ENCODE measurements at places on chromosomes 5 and 9.

- no peak for DNase-seq
These were observed 46.1 kb downstream of the ENC1 start for GRCh38 chr5:74594137-74595040.

GRCh38 chr5:122877518-122877917, 32.1 kb downstream of the SNX24 start:
- no peak for DNase-seq

- DNase-seq = no peak
These were observed 78.6 kb downstream of the SH3RF2 start for GRCh38 chr5:146015001-146015400.

DNA sequence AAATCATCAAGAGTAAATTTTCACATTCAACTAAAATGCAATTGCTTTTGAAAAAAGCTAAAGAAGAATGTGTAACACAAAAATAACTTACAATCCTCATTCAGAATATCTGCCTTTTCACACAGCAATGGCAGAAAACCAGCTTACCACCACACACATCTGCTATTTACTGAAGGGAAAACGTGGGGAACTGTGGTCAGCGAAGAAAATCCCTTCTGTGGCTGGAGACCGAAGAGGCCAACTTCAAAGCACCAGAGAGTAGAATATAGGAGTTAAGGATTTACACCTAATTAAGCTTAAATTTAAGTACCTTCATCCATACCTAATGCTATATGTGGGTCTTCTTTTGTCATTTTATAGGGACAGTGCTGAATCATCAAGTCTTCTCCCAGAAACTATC, 339.6 kb downstream of the DEPDC1B start:
- DNase-seq = no peak

DNA sequence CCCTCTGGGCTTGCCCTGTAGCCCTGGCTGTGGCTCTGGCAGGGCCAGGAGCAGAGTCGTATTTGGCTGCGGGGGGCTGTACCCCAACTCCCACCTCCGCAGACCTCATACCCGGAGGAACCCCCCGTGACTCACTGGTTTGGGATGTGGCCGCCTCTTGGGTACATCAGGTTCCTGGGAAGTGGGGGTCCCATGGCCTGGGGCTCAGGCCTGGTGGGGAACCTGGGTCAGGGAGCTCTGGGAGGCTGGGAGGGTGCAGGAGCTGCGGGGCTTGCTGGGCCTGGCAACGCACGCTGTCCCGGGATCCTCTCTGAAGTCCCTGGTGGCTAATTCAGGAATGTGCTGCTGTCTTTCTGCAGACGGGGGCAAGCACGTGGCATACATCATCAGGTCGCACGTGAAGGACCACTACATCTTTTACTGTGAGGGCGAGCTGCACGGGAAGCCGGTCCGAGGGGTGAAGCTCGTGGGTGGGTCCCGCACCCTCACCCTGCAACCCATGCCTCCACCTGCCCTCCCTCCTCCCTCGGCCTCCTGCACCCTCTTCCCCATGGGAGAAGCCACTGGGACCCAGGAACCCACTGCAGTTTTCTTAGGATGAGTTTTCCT, 2.4 kb downstream of the LCN1 start:
- DNase-seq = no peak

GRCh38 chr9:133008824-133009223, 22.0 kb upstream of the GTF3C5 start:
- no peak for DNase-seq

- DNase-seq = peak; percentile 10
These were observed 1173.4 kb upstream of the ACO1 start for GRCh38 chr9:31210978-31211570.

GRCh38 chr5:126777257-126777974, 480 bp downstream of the LMNB1 start:
- peak; percentile 49 for DNase-seq

- no peak for DNase-seq
These were observed 127.5 kb upstream of the RETREG1 start for GRCh38 chr5:16744164-16744880.

DNA sequence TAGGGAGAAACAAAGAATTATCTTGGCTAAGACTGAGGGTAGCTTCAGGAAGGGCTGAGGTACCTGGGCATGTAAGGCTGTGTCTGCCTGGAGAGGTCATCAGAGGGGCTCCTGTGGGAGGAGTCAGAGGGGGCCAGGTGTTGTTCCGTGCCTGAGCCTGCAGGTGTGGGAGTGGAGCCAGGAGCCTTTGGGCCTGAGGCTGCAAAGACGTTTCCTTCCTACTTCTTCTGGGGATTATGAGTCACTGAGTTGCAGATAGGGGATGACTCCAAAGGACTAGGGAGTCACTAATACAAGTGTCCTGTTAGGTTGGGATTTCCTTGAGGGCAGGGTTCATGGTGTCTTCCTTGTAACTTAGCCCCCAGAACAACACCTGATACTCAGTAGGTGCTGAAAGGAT, 391.1 kb downstream of the ARHGEF28 start:
- DNase-seq = no peak

DNA sequence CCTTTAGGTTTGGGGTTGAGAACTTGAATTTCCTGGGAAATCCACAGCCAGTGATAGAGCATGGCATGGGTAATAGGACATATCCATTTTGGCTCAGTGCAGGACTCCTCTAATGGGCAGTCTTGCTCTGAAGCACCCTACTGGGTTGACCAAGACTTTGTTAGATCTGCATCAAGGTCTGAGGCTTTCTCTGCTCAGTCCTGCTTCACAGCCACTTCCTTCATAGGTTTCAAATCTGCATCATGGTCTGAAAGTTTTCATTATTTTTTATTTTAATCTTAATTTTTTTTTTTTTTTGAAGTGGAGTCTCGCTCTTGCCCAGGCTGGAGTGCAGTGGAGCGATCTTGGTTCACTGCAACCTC, 36.5 kb downstream of the KIF2A start:
- DNase-seq = no peak

DNA sequence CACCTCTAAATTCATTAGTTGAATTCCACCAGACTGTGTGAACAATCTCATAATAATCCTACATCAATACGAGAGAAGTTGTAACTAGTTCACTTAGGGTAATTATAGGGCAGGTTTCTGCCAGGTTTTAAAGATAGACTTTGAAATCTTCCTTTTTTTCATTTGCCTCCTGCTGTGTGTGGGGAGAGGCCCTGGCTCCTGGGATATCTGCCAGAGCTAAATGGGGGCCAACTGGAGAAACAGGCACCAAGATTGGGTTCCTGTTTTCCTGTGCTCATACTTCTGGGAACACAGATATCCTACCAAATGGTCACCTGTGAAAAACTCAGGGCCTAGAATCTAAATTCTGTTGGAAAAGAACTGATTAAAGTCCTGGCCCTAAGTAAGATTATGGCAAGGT, 42.3 kb downstream of the SH3RF2 start:
- DNase-seq = no peak

DNA sequence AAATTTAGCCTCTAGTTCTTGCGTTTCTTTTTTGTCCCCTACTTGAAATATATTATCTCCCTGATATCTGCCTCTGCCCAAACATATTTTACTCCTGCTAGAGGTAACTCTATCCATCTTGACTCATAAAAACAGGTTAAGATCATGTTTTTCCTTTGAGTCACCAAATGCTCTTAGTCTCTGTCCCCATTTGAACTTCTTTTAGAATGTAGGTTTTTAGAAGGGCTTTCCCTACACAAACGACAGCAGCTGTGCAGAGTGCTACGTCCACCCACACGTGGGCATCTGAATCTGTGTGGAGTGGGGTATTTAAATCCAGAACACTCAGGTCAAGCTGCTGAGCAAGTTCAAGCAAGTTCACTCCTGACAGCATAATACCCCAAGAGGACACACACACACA, 2.2 kb downstream of the HSD17B3 start:
- no peak for DNase-seq

DNA sequence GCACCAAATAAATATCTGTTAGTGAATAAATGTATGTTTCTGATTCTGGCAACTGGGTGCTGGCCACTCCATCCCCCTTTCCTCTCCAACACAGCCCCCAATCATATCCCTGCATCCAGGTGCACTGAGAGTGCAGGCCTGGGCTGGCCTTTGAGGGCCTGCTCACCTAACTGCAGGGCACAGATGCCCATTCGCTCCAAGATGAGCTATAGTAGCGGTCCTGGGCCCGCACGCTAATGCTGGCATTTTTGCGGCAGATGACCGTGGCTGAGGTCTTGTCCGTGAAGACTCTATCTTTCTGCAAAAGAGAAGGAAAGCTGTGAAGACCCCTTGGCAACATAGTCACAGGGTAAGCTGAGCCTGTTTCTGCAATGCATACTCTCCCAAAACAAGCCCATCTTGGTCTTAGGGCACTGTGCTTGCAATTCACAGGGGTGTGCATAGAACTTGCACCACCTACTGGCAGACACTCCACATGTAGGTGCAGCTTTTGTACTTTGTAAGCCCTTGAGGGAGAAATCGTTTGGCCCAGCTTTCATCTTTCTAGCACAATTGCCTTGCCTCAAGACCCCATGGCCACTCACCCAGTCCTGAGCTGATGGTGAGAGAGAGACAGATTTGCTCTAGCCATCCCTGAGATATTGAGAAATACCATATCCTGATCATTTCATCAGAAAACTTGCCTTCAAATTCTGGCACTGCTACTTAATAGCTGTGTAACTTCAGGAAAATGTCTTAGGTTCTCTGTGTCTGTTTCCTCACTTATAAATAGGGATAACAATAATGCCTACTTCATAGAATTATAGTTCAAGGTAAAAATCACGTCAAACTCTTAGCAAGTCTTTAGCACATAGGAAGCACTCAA, 13.5 kb downstream of the IL12B start:
- DNase-seq = peak; percentile 5
